Occipital lobe (tissue), 3 donors: ENCODE measurements at places on chromosomes 12 and 14. TPM values are rescaled to one million over a fixed set of nuclear protein-coding genes. Genes with fewer than 3 reads are reported as not detected.

- no peak for DNase-seq
Observed at GRCh38 chr12:91973813-91974212, 171.8 kb downstream of the BTG1 start.

DNA sequence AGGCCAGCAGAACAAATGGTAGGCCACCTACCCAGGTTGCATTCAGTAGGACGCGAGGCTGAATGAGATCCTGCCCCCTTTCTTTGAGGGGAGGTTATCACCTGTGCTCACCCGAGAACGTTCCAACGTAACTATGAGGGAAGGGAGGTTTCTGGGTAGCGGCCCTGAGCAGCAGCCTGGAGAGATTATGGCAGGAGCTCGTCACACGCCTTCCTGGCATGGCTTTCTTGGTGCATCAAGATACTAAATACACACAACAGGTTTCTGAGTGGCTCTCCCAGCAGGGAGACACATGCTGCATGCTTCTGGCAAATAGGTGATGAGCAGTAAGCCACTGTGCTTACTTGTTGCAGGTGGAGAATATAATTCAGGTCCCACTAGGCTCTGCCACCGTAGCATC, 147.7 kb downstream of the CALM1 start:
- DNase-seq, result no peak

- no peak for DNase-seq
Observed at GRCh38 chr14:74065746-74066575, 18.3 kb downstream of the ALDH6A1 start.

Gene GPR135
- 5.9 TPM for total RNA-seq

Gene TEX52
- not detected for total RNA-seq

- peak; percentile 3 for DNase-seq
Observed at GRCh38 chr12:69935651-69936100, 110.6 kb downstream of the MYRFL start.

Gene TSPAN8
- not detected for total RNA-seq

DNA sequence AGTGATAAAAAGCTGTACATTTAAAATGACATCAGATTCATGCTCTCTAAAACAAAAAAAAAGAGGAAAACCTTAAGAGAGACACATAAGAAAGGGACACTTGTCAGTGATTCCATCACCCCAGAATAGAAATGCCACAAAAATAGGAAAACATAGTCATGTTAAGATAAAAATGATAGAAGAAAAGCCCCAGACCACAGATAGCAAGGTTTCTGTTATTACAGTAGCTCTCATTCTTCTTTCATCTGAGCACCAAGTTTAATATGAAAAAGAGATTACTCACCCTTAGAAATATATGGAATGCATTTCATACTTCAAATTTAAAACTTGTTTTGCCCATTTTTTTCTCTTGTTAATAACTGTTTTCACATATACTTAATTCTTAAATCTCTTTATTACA, 217.2 kb downstream of the EGLN3 start:
- DNase-seq, result no peak

- no peak for DNase-seq
Observed at GRCh38 chr14:38716926-38717325, 386.1 kb downstream of the SEC23A start.

- no peak for DNase-seq
Observed at GRCh38 chr12:26226122-26226521, 30.7 kb downstream of the SSPN start.

DNA sequence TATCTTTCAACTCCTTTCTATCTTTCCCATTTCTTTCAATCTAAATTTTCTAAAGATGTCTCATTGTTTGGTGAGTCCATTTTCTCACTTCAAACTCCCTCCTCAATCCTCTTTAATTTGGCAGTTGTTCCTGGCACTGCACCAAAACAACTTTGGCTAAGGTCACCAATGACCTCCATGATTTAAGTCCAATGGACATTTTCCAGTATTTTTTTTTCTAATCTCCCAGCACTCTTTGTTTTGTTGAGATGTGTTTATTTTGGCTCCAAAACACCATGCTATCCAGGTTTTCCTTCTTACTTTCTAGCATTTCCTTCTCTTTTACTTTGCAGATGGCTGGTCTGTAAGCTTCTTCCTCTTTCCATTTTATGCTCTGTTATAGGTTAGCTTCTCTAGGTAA, 42.5 kb upstream of the OTOGL start:
- no peak for DNase-seq

Gene RTL1
- not detected for total RNA-seq

GRCh38 chr12:72535212-72535990, 263.2 kb downstream of the TRHDE start:
- DNase-seq, result no peak

Gene SRRM4
- total RNA-seq, result 6.4 TPM
